ENCODE measurements at places on chromosomes 1 and 21.

GRCh38 chr1:91166106-91166712 lies 144.4 kb upstream of the ZNF644 start:
- peak; percentile 59 for DNase-seq

DNA sequence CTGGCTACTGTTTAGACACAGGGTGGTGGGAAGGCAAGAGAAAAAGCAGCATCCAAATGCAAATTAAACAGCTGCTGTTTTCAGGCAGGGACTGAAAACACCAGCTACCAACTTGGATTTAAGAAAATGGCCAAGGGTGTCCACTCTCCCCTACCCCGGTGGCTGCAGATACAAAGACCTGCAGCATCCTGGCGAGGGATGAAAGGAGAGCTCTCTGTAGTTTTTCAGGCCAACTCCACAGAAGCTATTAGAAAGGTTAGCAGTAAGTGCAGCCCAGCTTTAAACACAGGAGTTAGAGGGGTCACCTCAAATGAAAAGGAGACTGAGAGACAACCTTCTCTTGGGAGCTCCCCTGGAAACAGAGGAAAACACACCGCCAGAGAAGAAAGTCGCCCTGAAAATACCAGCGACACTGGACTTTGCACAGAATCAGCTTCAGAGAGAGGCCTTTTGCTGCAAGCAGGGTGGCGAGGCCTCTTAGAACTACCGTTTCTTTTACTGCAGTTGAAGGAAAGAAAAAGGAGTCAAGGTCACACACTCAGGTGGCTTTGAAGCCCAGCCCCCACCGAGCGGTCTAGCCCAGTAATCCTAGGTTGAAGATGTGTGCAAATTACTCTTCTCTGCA lies 74.4 kb upstream of the TIAM1 start:
- no peak for DNase-seq

DNA sequence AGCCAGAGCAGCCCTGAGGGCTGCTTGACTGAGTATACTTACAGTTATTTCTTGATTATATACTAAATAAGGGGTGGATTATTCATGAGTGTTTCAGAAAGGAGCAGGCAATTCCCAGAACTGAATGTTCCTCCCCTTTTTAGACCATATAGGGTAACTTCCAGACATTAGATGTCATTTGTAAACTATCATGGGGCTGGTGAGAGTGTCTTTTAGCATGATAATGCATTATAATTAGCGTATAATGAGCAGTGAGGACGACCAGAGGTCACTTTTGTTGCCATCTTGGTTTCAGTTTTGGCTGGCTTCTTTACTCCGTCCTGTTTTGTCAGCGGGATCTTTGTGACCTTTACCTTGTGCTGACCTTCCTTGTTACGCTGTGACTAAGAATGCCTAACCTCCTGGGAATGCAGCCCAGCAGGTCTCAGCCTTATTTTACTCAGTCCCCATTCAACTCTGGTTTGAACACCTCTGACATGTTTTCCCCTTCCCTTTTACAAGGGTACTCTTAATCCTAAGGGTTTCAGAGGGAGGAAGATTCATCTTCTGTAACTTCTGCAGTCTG lies 16.2 kb downstream of the KCTD3 start:
- peak; percentile 85 for DNase-seq

- no peak for DNase-seq
These were observed 19.5 kb downstream of the HLCS start for GRCh38 chr21:36946949-36947356.

- DNase-seq: no peak
These were observed 32.4 kb downstream of the IER5 start for GRCh38 chr1:181120924-181121323.

DNA sequence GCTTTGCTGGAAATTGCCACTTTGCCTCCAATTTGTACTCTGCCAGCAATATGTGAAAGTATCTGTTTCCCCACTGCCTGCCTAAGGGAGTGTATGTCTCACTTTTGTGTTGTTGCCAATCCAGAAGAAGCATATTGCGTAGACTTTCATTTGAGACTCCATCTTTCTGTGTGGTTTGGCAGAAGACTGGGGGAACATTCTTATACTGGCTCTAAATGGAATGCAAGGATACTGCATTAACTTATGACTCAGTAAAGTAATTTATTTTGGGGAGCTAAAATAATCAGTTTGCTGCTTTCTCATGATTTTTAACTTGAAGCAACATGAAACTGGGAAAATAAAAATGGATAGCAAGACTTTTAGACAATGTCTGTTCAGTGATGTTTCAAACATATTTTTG lies 107.7 kb upstream of the TMPRSS2 start:
- DNase-seq: no peak

- no peak for DNase-seq
These were observed 837 bp downstream of the UBASH3A start for GRCh38 chr21:42404539-42404938.

GRCh38 chr21:36926989-36927718 lies 39.3 kb downstream of the HLCS start:
- peak; percentile 65 for DNase-seq

- no peak for DNase-seq
These were observed 1098.1 kb upstream of the NCAM2 start for GRCh38 chr21:19900149-19900548.

DNA sequence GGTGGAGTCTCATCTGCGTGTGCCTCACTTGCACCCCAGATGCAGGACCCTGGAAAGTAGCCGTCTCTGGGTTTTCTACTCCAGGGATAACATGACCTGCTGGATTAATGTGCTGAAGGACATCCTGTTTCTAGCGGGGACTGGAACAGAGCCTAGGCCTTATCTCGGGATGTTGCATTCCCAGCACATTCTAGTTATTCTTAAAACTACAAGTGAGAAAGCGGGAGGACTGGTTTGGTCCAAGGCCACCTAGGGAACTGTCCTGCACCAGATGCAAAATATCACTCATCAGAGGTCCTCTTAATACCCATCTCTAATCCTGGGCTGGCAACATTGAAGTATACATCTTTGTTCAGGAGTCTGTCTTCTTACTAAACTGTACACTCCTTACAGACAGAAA lies 179.9 kb downstream of the ZC3H11B start:
- no peak for DNase-seq
